ENCODE measurements at places on chromosomes 13 and 19.
A peak's percentile ranks its signal among the peaks of the same experiment; 100 is the strongest.

DNA sequence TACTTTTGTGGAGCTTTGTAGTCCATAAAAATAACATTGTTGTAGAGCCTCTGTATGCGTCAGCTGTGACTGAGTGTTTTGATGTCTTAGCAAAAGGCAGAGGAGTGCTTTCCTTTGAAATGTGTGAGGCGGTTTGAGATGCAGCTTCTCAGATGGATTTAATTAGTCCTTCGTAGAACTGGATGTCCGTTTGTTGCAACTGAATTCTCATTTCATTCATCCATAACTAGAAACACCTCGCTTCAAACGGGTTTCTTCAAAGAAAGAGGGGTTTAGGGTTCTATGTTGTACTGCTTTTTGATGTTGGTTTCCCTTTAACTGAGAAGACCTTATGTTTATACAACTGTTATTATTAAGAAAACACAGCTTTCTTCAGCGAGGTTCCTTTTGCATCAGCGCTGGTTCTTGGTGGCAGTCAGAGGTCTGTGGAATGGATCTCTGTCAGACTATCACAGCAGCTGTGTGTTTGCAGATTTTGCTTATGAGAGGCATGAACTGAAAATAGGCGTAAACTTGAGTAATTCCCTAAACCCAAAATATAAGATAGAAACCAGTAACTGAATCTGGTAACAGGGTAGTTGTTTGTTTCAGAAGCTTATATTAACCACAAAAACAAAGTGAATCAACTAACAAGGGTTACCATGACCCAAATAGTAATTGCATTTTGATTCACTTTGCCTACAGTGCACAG lies 194.4 kb downstream of the GGACT start:
- no peak for DNase-seq

DNA sequence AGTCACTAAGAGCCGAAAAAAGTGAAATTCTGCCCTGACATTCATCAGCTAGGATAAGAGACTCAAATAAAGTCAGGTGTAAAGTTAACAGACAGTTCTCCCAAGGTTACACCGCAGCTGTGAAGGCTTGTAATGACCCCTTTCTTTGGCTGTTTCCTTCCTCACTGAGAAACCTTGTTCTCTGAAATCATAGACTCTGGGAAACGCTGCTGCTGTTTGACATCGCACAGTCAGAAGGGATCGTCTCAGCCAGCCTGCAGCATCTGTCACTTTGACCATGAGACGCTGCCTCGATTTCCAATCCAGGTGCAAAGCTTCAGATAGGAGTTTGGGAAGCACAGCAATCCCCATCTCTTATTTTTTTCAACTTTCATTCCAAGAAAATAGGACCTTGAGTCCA lies 678 bp downstream of the BCAT2 start:
- no peak for DNase-seq

DNA sequence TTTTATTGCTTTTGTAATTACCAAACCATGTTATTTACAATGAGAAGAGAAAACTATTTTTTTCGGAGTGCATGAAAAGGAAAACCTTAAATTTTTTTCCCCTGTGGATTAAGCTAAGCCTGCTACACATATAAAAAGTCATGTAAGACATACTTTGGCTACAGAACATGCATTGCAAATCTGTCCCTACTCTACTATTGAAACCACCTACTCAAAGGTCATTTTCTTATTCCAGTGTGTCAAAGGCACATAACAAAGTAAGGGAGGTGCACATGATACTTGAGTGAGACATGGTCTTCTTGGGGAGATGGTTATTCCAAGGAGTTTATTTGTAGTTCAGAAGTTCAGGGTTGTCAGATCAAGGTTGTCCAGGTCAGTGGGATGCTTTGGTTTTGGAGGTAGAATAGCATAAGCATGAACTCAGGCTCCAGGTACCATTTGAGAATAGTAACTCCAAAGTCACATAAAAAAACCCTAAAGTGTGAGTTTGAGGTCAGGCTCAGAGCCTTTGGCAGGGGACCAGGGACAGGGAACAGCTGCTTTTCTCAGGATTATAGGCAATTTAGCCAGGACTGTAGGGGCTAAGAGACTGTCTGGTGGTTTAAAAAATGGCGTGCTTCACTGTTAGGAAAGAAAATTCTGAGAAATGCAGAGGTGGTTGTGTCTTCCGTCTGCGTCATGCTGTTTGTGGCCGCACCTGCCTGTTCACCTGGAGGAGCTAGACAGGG lies 15.4 kb downstream of the FARP1 start:
- no peak for DNase-seq

GRCh38 chr13:97249796-97250495 lies 27.8 kb downstream of the MBNL2 start:
- no peak for DNase-seq

DNA sequence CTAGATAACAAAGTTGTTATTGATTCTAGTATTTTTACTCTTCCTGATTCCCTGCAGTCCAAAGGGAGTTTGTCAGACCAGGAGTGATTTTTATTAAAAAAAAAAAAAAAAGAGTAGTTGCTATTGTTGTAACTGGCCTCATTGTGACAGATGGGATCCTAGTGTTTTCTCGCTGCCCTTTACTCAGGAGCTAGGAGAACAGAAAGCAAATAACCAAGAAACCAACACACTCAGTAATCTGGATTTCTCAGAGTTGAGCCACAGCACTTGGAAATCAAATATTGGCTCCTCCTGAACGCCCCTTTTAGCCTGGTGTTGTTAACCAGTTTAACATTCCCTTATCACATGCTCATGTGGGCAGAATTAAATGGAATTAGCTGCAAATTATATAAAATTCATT lies 8.3 kb upstream of the PDX1 start:
- no peak for DNase-seq

DNA sequence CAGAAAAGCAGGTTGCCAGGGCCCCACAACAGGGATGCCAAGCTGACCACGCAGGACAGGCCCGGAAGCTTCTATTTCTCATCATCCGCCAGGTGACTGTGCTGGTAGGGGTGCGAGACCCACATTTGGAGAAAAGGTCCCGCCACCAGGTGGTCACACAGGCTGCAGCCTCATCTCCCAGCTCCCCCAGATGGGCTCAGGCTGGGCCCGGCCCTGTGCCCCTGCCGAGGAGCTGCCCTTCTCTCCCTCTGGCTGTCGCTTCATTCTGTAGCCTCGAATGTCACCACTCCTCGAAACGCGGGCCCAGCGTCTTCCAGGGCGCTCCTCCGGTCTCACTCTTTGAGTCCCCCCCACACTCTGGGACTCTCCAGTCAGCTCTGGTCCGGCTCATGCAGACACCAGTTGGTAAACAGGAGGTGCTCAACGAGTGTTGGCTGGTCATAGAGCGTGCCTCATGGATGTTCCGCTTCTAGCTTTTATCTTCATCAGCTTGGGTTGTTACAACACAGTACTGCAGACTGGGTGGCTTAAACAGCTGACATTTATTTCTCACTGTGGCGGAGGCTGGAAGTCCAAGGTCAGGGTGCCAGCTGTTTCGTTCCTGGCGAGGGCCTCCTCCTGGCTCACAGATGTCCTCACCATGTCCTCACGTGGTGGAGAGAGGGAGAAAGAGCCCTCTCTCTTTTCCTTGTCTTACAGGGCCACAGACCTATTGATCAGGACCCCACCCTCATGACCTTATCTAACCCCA lies 87.1 kb downstream of the TEX29 start:
- DNase-seq, result no peak

DNA sequence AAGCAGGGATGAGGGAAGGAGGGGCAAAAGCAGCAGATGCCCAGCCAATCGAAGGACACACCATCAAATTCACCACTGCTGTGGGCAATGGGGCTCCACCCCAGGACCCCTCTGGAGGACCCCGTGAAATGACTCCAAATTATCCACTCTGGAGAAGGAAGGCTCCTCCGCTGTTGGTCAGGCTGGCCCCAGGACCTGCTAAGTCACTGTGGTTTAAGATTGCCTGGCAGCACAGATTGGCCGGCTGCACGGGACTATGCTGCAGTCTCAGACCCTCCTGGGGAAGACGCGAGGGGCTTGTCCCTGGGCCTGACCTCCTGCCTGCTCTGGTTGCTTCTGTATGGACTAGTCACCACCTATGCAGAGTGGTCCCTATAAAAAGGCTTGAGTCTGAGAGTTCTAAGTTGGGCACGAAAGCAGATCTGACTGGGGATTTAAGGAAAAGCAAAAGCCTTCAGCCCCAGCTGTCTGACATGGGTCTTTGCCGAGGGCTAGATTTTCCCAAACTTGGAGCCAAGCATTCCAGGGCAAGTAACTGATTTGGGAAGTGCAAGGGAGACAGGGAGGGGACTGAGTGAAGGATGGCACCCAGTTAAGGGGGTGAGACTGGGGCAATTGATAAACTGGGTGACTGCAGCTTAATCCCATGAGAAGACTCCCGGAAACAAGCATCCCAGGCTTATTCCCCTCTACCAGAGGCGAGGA lies 91.7 kb downstream of the TSHZ3 start:
- DNase-seq, result no peak

GRCh38 chr13:45370922-45371406 lies 30.0 kb upstream of the TPT1 start:
- DNase-seq, result peak; percentile 37

GRCh38 chr19:42121656-42122069 lies 10.6 kb downstream of the POU2F2 start:
- peak; percentile 84 for DNase-seq

GRCh38 chr19:48560095-48560530 lies 8.1 kb downstream of the SULT2B1 start:
- no peak for DNase-seq

DNA sequence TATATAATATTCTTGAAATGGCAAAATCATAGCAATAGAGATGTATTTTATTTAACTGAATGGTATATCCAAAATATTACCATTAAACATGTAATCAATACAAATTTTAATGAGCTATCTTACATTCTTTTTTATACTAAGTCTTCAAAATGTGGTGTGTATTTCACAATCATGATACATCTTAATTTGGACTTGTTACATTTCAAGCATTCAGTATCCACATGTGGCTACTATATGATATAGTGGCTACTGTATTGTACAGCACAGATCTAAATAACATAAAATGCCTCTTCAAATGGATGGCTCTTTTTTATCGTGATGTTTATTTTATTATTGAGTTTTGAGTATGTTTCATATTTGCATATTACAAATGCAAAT lies 8.0 kb downstream of the TEX101 start:
- no peak for DNase-seq

DNA sequence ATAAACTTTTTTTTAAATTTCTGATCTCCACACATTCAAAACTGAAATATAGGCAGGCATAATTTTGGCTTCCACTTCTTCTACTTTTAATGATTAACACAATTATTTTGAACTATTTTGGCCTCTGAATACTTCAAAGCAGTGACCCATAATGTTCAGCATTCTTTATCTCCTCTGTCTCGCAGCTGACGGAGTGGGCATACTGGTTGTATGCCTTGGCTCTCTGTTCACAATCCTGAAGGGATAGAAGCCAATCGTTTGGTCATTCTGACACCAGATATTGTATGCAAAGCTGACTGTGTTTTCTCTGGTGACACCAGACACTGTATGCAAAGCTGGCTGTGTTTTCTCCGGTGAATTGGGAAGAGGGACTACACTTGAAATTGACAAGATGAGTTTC lies 833.0 kb downstream of the EFNB2 start:
- no peak for DNase-seq

GRCh38 chr19:3580156-3580934 lies 4.9 kb upstream of the GIPC3 start:
- DNase-seq, result no peak

- no peak for DNase-seq
Observed at GRCh38 chr13:113610266-113610665, 25.7 kb downstream of the TFDP1 start.

DNA sequence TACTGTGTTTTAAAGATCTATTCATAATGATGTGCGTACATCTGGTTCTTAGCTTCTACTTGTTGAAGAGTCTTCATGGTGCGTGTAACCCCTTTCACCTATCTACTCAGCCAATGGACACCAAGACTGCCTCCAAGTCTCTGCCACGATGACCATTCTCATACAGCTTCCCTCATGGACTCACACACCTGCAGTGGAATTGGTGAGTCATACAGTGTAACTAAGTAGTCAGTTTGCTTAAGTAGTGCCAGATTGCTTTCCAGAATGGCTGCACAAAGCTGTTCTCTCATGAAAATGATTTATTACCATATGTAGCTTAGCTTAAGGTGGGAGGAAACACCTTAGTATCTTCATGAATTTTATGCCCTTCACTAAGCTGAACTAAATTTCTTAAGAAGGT lies 112.3 kb downstream of the AKAP11 start:
- DNase-seq, result no peak

DNA sequence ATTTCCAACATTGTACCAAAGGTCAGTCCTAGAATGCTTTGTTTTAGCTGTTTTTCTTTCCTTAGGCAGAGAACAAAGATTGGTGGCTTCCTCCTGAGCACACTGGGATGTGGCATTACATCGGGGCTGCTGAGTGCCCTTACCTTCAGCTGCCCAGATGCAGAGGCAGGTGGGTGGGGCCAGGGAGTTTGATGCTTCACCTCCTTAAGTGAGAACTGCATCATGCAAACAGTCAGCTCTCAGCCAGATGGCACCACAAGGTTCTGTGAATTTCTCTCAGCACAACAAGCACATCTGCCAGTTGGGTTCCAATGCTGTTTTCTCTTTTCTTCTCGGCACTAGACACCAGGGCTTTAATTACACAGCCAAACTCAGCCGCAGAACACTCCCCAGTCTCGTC lies 87.4 kb upstream of the UBL3 start:
- DNase-seq, result no peak
